ENCODE measurements at places on chromosomes 16 and 17.

DNA sequence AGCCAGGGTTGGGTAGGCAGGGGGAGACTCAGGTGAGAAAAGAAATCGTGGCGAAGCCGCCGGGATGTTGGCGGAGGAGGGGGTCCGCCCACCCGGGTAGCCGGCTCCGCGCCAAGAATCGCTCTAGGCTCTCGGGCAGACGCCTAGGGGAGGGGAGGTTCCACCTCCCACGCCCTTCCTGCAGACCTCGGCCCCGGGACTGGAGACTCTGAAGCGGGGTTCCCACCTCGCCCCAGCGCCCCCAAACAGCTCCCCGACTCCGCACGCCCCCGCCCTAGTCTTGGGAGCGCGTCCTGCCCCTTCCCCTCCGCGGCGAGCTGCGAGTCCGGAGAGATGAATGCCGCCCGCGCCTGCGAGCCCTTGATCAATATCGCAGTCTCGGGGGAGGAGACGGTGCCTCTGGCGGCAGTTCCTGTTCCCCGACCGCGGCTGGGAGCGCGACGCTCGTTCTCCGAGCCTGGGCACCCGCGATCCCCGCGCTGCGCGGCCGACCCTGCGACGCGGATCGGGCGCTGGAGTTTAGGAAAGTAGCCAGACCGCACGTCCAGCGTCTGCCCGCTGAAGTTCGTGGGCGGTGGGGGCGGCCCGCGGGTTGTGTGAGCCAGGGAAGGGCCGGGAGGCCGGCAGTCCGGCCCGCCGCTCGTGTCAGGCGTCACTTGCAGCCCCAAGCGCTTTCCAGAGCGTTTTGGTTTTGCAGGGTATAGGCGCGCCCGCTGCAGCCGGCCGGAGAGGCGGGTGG is 790 bp downstream of the CRHR1 start:
- no peak for DNase-seq

- no peak for DNase-seq
Measured at GRCh38 chr16:2692948-2693651, 10.8 kb downstream of the KCTD5 start.

DNA sequence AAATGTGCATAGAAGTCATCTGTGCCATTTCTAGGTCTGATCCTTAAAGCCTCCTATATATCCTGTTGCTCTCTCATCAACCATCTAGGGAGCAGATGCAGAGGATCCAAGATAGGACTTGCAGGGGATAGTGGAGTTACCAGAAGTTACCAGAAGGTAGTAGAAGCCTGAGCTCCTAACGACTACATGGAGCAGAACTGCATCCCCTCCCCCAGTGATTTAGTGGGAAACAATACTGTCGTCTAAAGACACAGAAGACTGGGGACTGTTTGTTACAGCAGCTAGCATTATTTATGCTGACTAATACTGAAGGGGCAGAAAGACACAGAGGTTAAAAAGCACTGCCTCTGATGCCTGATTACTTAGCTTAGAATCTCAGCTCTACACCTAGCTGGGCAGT is 15.8 kb downstream of the GP2 start:
- DNase-seq: no peak

GRCh38 chr16:68069511-68070248 is 15.5 kb upstream of the NFATC3 start:
- DNase-seq: no peak

DNA sequence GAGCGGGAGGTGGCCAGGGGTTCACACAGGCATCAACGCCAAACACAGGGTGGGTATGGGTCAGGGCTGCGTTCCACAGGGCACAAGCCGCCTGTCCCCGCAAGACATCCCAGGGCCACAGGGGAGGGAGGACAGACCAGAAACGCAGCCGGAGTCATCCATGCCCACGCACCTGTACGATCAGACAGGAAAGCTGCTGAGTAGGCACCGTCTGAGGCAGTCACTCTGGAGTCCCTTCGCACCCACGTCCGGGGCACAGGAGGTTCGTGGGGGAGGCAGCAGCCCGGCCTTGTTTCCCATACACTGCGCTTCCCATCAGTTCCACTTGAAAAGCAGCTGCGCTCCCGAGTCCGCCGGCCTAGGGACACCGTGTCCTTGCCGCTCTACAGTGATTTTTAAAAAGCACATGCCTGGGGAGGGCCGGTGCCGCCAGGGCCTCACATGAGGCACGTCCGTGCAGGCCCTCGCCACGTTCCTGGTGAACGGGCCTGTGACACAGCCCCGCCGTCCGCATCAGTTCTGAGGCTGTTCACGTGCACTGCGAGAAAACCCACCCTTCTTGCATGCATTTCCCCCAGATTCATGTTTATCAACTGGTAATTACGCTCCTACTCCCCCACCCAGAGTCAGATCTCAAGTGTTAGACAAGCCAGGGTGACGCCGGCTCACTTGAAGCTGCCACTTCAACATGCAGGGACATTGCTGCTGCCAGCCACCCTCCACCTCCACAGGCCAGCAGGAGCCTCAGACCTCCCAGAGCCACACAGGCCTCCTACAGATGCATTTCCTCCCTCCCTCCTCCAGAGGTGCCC is 34.8 kb downstream of the WDR45B start:
- no peak for DNase-seq

- no peak for DNase-seq
Measured at GRCh38 chr17:74132354-74132753, 71.1 kb upstream of the RPL38 start.

DNA sequence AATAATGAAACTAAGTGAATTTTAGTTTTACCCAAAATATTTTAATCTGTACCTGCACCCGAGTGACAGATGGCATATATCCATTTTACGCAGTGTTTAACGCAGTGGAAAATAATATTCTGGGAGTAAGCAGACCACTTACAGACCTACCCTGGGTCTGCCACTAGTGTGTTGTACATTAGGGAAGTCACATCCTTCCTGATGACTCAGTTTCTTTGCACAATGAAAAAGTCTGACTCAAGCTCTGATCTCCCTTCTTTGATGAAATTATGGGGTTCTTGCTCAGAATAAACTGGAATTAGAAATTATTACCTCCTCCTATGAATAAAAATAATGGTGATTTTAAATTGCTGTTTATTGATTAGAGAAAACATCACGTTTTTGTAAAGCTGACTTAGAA is 123.2 kb upstream of the AXIN2 start:
- DNase-seq: no peak

- no peak for DNase-seq
Measured at GRCh38 chr17:17545984-17546383, 45.5 kb downstream of the PEMT start.

DNA sequence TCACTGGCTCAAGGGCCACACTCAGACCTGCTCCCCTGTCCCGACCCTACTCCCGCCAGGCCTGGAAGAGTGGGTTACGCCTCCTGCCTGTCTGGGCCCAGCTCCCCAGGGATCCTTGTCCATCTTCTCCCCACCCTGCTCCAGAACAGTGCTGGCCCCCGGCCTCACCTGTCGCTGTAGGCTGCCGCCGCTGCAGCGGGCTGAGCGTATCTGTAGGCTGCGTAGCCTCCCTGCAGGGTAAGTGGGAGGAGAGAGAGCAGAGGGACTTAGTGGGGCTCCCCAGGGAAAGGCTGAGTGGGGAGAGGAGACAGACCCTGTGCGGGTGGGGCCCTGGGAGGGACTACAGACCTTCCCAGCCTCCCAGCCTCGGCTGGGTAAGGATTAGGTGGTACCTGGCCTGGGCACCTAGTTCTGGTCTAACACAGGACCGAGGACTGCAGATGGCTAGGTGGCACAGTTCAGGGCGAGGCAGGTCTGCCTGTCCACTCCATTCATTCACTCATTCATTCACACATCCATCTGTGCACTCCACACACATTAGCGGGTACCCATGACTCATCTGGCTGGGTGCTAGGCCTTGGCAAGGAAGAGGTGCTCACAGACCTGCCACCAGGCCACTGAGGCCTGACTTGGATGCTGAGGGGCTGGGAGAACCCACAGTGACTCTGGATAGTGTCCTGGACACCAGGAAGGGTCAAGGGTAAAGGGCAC is 20.9 kb downstream of the ENGASE start:
- no peak for DNase-seq

DNA sequence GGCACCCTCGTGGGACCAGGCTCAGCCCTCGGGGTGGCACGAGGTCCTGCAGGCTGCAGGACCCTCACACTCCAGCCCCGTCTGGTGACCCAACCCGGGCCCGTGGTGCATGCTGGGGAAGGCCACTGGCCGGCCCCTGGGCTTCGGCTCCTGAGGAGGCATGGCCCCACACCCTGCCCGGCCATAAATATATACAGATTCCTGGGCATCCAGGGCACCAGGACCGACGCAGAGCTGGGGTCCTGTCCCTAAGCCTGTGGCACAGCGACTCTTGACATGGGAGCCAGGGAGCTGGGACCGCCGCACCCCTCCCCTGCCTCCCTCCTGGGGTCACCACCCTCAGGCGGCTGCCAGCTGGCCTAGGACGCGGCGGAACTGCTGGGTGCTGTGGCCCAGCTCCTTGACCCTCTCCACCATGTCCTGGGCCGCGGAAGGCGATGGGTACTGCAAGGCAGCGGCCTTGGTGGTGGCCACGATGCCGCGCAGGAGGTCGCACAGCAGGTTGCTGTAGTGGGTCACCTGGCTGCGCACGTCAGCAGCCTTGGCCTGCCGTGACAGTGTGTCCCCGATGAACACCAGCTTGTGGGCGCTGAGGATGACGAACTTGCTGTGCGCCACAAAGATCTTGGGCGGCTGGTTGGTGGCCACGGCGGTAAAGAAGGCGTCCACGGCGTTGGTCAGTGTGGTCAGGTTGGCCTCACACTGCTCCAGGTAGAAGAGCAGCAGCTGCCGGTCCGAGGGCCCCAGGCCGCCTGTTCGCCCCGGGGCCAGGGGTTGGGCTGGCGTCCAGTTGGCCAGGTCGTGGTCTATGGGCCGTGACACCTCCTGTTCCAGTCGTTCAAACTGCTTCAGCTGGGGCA is 10.6 kb downstream of the CTRB1 start:
- no peak for DNase-seq

DNA sequence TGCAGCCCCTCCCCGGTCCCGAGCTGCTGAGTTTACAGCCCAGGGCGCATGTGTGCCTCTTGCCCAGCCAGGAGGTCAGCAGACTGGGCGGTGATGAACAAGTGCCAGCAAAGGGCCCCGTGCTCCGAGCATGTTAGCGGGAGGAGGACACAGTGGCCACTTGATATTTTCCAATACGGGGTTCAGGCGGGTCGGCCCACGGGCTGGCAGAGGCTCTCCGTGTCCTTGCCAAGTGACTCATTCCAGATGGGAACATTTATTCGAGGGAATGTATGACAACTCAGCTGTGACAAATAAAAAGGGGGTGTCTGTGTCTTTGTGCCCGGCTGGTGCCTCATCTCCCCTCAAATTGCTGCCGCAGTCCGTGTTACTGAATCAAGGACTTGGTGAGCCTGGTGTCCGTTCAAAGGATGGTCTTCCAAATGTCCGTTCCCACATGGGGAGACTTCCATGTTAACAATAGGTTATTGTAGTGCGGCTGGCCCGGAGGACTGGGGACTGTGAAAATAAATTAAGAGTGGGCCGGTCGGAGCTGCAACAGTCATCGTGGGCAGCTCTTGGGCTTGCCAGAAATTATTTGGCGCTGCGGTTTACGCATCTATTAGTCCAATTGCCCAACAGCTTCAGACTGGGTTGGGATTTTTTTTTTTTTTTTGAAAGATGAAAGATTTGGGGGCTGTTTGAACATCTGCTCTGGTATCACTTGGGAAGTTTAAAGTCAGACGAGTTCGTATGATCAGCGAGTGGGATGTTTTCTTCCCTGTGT is 174.0 kb upstream of the CIBAR2 start:
- no peak for DNase-seq

DNA sequence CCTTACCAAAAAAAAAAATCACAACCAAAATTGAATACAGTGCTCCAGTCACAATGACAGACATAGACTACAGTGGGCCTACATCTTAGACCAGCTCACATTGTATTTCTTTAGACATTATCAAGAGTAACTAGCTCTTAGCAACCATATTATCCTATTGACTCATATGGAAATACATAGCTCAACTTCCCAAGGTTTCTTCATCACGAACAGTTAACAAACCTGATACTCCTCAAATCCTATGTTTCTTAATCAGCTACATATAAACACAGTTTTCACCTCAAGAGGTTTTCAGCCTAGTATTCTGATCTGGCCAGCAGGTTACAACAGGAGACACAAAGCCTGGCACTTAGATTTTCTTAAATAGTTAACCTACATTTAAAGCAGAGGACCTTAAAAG is 29.7 kb downstream of the CMC2 start:
- no peak for DNase-seq

DNA sequence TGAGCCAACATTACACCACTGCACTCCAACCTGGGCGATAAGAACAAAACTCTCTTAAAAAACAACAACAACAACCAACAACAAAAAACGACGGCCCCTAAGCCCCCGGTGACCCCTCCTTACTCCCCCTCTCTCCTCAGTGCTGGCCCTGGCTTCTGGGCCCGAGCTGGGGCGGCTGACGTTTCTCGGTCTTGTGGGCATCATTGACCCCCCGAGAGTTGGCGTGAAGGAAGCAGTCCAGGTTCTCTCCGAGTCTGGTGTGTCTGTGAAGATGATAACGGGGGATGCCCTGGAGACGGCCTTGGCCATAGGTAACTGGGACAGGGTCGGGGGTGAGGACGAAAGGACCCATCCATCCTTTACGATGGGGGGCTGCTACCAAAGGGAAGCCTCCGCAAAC is 52.7 kb downstream of the MEAK7 start:
- DNase-seq: no peak

DNA sequence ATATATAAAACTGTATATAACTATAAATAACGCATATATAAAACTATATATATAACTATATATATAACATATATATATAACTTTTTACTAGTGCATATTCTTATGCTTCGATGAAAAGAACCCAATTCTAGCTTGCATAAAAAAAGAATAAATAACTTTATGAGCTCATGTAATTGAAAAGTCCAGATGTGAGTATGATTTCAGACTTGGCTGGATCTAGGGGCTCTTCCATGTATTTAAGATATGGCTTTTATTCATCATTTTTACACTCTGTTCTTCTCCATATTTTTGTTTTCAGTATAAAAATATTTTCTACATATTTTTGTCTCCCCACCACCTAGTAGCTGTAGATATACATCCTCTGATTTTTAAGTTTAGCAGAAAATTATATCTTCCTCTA is 417.5 kb downstream of the CDH11 start:
- DNase-seq: no peak
